H54 (cell line): ENCODE measurements at places on chromosomes 5 and 9.

GRCh38 chr5:74401281-74401945, 239.1 kb downstream of the ENC1 start:
- no peak for DNase-seq

GRCh38 chr9:123771690-123772089, 158.2 kb downstream of the DENND1A start:
- DNase-seq = no peak

DNA sequence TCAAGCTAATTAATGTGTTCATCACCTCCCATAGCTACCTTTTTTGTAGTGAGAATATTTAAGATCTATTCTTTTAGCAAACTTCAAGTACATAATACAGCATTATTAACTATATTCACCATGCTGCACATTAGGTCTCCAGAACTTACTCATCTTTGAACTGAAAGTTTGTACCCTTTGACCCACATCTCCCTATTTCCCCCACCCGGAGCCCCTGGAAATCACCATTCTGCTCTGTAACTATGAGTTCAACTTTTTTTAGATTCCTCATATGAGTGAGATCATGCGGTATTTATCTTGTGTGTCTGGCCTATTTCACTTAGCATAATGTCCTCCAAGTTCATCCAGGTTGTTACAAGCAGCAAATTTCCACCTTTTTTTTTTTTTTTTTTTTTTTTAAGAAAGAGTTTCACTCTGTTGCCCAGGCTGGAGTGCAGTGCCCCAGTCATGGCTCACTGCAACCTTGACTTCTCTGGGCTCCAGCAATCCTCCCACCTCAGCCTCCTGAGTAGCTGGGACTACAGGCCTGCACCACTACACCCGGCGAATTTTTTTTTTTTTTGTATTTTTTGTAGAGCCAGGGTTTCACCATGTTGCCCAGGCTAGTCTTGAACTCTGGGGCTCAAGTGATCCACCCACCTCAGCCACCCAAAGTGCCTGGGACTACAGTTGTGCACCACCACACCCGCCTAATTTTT, 100.4 kb upstream of the SAP30L start:
- DNase-seq = no peak

DNA sequence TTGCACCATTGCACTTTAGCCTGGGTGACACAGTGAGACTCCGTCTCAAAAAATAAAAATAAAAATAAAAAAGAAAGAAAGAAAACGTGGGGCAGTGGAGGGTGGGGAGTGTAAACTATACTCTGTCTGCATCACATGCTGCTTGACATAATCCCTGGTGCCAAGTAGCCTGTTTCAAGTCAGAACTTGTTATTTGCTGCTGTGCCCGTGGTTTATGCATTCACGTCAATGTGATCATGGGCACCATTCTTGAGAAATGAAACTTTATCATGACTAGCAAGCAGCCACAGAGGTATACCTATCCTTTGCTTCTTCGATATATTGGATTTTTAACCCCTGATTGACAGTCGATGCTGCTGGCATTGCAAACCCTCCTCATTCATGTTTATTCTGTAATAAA, 4.1 kb upstream of the SMU1 start:
- DNase-seq = no peak

GRCh38 chr9:33185858-33186257, 18.7 kb upstream of the B4GALT1 start:
- DNase-seq = no peak

- DNase-seq = no peak
Observed at GRCh38 chr9:136329211-136329627, 1.9 kb downstream of the GPSM1 start.

GRCh38 chr5:133430095-133430494, 182.2 kb downstream of the FSTL4 start:
- no peak for DNase-seq
